ENCODE measurements at places on chromosomes 5 and 9.

DNA sequence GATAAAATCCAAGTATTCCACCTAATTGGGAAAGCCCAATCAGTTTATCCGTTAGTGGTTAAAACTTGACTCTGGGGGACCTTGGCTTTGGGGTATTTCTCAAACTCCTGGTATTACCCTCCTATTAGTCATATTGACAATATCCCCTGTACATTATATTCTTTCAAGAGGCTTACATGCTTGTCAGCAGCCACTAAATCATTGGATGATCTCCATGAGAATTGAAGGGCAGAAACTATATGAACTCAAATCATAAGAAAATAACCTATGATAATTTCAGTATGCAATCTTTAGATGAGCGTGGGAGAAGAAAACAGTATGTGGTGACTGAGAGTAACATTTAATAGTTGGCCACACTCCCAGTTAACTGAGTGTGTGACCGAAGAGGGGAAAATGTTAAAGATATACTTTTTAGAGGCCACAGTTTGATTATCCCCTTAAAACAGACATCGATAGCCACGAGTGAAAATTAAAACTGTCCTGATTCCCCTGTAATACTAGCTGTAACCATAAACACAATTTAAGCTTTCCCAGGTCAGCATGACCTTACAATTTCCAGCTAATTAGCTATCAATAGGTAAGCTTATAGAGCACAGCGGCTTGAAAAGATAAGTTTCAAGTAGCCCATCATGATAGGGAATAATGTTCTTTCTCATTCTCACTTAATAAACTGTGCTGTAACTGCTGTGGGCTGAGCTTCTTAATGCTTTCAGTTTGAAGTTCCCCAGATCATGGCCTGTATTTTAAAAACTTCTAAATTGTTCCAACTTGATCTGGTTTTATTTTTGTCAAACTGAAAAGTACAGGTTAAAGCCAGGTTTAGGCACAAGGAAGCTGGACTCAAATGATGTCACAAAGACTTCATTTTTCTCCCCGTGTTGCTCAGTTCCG is 58.6 kb downstream of the PUM3 start:
- DNase-seq = no peak

- DNase-seq = no peak
Measured at GRCh38 chr5:146699138-146699537, 179.4 kb downstream of the PPP2R2B start.

GRCh38 chr5:116394186-116394867 is 180.3 kb downstream of the SEMA6A start:
- DNase-seq = no peak

DNA sequence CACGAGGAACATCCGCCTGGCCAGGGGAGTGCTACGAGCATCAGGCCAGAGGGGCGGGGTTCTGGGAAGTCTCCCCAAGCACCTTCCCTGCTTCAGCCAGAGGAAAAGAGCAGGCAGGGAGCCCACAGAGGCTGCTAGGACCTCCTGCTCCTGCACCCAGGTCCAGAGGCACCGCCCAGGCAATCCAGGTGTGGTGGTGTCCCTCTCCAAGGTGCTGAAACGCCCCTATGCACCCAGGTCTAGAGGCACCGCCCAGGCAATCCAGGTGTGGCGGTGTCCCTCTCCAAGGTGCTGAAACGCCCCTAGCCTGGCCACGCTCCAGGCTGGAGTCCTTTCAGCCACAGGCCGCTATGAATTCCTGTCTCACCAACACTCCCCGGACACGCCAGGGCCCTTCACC is 10.7 kb upstream of the UBAC1 start:
- DNase-seq = no peak

DNA sequence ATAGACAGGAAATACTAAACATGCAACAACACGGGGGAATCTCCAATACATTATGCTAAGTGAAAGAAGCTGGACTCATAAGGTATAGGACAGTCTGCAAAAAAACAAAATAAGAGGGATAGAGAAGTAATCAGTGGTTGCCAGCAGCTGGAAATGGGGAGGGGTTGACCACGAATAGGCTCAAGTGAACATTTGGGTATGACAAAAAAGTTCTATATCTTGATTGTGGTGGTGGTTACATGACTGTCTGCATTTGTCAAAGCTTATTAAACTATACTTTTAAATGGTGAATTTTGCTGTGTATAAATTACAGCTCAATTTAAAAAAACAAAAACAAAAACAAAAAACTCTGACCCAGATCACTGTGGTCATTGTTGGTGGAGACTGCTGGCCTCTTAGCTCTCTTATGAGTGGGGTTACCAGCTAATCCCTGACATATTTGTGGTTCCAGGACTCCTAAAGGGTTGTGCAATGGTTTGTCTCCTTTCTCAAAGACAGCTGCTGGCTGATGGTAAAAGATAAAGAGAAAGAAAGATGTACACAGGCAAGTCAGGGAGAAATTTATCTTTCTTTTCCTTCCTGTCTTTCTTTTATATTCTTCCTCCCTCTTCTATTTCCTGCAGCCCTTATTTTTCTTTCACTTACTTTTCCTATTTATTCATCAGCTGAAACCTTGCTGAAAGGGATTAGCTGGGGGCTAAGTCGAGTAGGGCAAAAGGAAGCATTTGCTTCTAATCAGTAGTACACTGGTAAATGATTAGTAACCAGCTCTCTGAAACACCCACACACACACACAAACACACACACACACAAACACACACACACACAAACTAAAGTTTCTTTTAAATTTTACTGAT is 42.6 kb upstream of the APC start:
- no peak for DNase-seq

DNA sequence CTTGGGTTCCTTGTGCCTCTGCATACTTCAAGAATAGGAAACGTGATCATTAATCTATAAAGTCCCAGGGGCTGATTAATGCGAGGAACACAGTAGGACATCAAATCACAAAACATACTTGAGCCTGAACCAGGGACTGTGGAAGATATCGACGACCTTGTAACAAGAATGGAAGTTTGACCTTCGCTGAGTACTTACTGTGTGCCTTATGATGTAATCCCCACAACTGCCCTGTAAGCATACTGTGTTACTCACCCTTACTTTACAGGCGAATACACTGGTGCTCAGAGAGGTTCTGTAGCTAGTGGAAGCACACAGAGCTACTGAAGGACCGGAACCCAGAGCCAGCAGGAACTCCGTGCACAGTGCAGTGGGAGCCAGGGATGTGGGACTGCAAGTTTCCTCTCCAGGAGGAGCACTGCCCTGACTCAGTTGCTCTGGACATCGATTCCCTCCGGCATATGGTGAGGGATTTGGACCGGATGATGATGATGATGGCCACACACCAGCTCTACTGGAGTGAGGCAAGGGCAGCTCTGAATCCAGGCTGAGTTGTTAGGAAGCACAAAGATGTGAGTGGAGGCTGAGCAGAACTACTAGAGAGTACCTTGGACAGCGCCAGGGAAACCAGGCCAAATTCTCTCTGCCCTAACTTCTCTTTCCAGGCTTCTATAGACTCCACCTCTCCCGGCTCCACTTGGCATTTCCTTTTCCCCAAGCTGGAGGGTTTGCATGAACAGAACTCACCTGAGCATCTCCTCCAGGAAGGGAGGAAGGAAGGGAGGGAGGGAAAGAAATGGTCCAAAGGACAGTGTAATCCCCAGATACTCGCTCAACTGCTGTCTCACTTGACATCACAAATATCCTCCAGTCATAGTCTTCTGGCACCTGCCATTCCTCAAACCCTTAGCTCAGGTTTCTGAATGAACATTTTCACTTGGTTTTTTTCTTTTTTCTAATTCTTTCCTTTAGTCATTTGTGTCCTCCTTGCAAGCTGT is 1.5 kb upstream of the GABBR2 start:
- no peak for DNase-seq

- DNase-seq = no peak
Measured at GRCh38 chr5:125210242-125210947, 464.0 kb upstream of the ZNF608 start.

DNA sequence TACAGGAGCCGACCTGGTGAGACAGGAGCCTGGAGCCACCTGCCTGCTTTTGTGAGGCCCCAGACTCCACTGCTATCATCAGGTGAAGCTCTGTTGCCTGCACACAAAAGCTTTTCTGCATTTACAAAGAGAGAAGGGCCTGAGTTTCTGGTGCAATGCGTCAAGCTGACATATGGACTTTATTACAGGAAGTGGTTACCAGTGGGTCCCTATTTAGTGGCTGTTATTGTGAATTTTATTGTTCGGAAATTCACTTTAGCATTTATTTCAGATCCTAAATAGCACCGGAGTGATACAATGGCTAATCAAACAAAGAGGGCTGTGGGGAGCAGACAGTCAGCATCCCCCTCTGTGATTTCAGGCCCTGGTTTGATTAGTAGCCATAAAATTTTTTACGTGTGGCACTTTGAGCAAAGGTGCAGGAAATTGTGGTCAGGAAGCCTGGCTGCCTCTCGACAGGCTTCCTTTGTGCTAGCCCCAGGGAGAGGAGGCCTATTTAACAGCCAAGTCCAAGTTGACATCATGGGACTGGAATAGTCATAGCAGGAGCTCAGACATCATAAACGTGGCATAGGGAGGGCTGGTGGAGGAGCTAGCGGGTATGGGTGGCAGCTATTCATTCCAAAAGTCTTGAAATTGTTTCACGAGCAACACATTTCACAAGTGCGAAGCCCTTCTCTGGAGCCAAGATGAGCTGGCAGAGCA is 8.4 kb downstream of the TGFBI start:
- no peak for DNase-seq

- DNase-seq = no peak
Measured at GRCh38 chr9:136543280-136543679, 2.6 kb downstream of the NOTCH1 start.

DNA sequence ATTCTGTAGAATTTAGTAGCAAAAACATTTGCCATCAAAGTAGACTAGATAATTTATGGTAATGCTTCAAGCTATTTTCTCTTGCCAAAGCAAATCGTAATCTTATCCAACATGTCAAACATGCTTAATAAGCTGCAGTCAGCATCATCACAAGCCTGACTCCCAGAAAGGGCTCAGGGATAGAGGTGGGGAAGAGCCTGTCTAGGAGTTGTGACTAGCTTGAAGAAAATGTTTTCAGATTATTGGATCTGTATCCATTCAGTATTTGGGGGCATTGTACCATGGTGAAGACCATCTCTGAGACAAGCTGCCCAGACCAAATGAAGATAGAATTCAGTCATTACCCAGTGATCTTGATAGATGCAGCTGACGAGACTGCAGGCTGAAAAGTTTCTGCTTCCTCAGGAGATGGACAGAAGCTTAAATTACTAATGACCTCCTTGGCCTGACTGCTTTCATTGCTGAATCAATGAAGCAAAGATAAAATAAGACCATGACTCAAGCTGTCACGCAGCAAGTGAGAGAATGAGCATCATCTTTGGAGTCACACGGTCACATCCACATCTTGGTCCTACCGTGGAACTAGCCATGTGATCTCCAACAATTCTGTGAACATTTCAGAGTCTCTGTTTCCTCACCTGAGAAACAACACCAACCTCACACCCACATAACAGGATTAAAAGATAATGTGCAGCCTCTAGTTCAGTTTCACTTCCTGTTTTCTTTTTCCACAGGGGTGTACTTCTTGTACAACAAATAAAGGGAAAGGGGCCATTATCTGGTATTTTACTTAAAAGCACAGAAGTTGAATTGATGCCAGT is 9.4 kb downstream of the ERAP2 start:
- no peak for DNase-seq

GRCh38 chr5:125257997-125258396 is 511.6 kb upstream of the ZNF608 start:
- DNase-seq = no peak

DNA sequence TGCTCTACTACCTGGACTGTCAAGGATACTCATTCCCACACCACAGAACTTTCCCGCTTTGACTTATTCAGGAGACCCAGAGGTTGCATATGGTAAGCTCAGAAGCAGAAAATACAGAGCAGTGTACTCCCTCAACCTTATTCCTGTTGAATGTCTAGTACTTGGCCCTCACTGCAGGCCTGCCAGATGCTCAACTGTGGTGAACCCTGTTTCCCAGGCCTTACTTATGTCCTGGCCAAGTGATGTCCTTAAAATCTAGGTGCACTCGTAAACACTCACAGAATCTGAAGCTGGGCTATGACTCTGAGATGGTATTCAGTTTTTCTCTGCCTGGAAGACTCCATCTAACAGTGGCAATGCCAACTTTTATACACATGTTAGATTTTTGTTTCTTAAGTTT is 21.0 kb downstream of the DIAPH1 start:
- DNase-seq = no peak

DNA sequence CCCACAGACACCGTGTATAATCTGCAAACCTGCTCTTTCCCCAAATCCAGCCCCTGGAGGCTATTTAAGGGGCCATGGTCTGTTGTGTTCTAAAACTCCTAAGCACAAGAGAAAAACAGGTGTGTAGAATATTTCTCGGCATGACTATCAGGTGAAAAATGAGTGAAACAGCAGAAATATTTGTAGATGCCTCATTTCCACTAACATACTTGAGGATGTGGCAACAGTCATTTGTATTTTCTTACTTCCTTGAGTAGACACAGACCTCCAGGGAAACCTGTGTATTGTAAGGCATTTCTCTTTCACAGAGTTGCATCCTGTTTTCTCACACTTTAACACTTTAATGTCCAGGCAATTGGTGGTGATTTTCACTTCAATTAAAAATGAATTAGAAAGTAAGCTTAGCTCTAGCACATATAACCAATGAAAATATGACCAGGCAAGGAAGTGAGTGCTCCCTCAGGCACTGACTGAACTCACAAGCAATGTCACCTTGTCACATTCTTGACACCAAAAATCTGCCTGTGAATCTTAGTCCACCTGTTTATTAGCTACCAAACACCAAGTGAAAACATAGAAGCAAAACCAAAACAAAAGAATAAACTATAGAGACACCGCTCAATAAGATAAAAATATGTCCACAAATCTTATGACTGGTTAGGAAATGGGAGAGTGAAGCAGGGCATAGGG is 64.4 kb downstream of the DIRAS2 start:
- no peak for DNase-seq

DNA sequence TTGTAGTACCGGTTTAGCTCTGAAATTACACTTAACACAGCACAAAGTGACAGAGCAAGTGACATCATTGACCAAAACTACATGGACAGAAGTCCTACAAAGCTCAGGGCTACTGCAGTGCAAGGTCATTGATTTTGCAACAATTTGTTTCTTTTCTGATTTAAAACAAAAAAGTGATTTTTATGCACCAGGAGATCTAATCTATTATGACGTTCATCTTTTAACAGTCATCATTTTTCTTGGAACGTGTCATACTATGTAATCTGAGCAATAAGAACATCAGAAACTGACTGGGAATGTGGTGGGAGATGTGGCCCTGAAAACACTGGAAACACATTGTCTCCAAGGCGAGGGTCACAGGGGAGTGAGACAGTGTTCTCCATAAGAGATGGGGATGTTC is 17.4 kb upstream of the ZFAND5 start:
- DNase-seq = no peak

GRCh38 chr5:1176473-1177391 is 24.7 kb upstream of the SLC6A19 start:
- no peak for DNase-seq
